GM12891 (cell line): ENCODE measurements at places on chromosomes 2 and 18.

DNA sequence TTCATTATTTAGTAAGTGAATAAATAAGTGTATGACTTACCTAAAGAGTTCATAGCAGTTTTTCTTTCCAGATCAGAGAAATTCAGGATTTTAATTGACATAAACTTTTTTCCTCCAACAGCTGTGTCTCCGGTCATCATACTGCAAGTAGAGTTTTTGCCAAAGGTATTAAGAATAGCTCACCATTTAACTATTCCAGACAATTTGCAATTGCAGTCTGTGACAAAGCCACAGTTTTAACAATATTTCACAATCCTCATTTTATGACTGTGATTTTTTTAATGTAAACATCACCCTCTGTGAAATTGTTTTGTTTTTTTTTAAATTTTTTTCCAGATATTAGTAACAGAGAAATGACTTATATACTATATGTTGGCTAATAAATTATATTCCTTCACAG, 199.1 kb downstream of the TRIB2 start:
- no peak for DNase-seq

DNA sequence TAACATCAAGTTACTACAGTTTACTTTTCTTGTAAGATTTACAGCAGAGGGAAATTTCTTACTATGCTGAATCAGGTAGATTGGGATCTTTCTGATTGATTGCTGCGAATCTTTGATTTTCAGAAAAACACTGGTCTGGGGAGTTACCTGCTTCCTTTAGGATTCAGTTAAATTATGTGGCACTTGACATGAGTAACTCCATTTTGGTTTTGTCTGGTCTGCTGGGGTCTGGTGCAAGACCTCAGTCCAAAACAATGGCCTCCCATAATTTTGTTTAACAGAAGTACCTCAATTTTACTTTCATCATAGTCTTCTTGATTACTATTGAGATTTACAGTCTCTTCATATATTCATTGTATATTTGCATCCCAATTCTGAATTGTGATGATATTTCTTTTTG, 775.5 kb downstream of the TRIB2 start:
- DNase-seq: no peak

DNA sequence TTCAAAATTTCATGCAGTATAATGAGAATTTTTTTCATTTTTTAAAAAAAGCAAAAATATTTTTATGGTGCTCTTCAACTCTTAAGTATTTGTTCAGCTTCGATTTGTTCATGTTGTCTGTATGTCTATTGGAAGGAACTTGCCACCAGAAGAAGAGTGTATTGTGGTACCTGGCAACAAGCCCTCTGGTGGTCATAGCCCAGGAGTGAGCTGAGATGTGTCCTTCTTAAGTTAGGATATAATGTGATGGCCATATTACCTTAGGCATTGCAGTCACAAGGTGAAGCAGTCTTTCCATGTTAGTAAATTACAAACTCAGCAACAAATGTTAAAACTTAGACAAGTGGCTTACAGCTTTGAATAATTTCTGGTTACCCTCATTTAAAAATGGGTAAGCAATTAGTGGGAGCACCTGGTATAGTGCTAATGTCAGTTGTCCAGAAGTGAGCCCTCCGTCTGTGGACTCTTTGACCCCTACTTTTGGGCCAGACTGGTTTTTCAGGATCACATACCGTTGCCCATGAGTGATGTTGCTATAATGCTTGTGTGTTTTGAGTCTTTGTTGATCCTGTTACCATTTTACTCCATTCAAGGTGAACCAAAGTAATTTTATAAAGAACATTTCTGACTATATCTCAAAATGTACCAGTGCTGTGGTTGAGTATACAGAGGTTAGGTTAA, 57.4 kb downstream of the MYO1B start:
- no peak for DNase-seq

GRCh38 chr2:60567919-60568768, 14.7 kb upstream of the BCL11A start:
- no peak for DNase-seq

DNA sequence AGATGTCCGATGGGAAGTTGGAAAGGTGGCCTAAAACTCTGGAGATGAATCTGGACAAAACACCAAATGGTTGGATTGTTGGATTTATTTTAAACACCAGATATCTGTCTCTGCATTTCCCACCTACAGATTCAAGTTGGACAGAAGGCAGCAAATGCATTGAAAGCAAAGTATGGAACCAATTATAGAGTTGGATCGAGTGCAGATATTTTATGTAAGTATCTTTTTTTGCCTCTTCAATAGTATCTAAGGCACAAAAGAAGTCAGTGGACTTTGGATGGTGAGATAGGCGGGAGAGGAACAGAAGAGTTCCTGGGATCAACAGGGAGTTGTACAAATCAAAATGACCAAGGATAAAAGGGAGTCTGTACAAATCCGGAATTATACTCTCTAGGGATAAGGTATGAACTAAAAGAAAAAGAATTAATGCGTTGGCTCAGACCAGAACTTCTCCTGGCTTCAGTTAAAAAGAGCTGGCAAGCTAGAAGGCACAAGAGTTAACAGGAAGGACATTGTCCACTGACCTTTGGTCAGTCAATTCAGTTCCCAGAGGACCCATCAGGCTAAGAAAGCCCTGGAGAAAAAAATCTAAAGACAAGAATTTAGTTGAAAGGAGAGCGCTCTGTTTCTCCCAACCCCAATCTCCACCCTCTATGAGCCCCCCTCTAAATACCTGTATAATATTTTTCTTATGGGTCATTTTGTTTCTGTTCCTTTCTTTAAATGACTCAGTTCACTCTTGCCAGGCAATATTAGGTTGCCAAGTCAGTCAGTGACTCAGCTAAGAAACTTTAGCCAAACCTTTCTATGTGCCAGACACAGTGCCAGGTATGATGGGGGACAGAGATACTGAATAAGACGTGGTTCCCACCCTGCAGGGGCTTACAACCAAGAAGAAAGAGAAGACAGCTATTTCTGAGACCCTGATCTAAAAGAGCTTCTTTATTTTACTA, 29.1 kb downstream of the CPO start:
- DNase-seq: no peak
